ENCODE measurements at places on chromosomes 12 and 14. TPM values are rescaled to one million over a fixed set of nuclear protein-coding genes. Genes with fewer than 3 reads are reported as not detected.

The DAO gene
- total RNA-seq = 0.41 TPM

The CLEC4D gene
- total RNA-seq = 0.41 TPM

The NR2C1 gene
- total RNA-seq = 31.1 TPM

The CPNE6 gene
- 0.19 TPM for total RNA-seq

The RNASE3 gene
- 0.38 TPM for total RNA-seq

The MMP17 gene
- total RNA-seq = 3.2 TPM

The KRT3 gene
- total RNA-seq = not detected

The A2M gene
- 971 TPM for total RNA-seq

The EGLN3 gene
- 22.5 TPM for total RNA-seq

The KRT71 gene
- total RNA-seq = not detected

The RIPK3 gene
- total RNA-seq = 19.5 TPM

The SDR9C7 gene
- total RNA-seq = not detected

The OVCH1 gene
- 0.35 TPM for total RNA-seq

DNA sequence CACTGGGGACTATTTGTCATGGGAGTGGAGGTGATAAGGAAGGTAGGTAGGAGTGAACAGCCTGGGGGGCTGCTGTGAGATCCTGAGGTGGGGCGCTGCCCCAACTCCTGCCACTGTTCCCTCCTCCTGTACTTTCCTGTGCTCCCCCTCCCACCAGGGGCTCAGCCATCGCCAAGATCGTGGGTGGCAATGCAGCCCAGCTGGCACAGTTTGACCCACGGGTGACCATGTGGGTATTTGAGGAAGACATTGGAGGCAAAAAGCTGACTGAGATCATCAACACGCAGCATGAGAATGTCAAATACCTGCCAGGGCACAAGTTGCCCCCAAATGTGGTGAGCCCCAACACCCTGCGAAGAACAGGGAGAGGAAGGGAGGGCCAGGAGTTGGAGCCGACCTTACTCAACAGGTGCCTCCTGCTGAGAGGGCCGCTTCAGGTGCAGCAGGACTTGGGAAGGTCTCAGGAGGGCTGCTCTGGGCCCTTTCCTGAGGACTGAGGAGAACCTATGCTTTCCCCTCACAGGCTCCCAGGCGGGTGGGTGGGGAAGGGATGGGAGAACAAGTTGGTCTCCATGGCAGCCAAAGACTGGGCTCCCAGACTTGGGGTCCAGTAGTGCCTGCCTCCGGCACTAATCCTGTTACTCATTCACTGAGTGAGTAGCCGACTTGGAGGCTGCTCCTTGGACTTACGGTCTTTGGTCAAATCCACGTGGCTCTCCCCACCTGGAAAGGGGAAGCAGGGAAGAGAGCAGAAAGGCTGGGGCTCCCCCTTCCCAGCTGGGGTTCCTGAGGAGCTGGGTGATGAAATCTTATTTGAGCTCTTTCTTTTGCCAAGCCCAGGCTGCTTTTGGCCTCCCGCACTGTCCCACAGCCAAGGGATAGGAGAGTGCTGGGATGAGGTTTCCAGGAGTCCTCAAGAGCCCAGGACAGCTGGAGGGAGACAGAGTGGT, 884 bp downstream of the GPD1 start:
- H3K36me3 ChIP-seq = no peaks in the 10 kb centered on the region
- H3K4me3 ChIP-seq = peak overlapping the region; percentile 67
- no peaks in the 10 kb centered on the region for H3K4me1 ChIP-seq
- H3K27ac ChIP-seq = peak overlapping the region; percentile 77
- DNase-seq = no peak

DNA sequence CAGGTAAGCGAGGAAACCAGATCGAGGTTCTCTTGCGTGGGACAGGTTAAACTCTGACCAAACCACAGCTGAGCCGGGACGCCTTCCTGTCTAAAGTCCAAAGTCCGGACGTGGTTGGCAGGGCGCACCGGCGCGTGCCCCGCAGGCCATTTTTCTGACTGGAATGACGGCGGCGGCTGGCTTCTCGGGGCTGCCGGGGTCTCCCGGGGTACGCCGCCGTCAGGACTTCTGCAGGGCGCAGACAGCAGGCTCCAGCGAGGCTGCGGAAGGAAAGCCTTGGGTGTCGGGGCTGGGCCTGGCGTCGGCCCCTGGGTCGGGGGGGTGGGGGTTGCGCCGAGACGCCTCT, 32.8 kb downstream of the MIA2 start:
- H3K27ac ChIP-seq = peak overlapping the region; percentile 99
- H3K4me3 ChIP-seq = peak overlapping the region; percentile 87
- H3K27me3 ChIP-seq = no peaks in the 10 kb centered on the region
- peaks cover 4% of the 10 kb centered on the region for H3K4me1 ChIP-seq
- peak; percentile 85 for DNase-seq

DNA sequence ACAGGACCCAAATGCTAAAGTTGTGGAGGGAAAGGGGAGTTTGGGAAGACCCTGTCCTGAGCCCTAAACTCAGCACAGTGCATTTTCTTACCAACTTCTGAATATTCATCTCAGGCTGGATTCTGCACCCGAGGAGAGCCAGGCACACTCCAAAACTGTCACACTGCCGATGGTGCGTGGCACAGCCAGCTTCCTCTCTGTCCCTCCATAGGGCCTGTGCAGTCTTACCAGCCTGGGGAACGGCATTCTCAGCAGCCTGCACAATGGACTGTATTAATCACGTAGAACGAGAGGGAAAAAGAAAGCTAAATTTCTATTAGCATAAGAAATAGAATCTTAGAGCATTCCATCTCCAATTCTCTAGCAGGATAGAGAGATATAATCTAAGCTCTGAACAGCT, 71.3 kb upstream of the GPATCH2L start:
- H3K4me1 ChIP-seq = peaks cover 3% of the 10 kb centered on the region
- H3K27ac ChIP-seq = no peak overlapping the region
- DNase-seq = no peak
- no peak overlapping the region for H3K4me3 ChIP-seq
- peaks cover 4% of the 10 kb centered on the region for H3K36me3 ChIP-seq

- H3K36me3 ChIP-seq = no peaks in the 10 kb centered on the region
- H3K4me1 ChIP-seq = no peaks in the 10 kb centered on the region
- H3K4me3 ChIP-seq = no peak overlapping the region
- H3K27me3 ChIP-seq = no peaks in the 10 kb centered on the region
Observed at GRCh38 chr14:62015243-62015642, 253.0 kb downstream of the SNAPC1 start.

DNA sequence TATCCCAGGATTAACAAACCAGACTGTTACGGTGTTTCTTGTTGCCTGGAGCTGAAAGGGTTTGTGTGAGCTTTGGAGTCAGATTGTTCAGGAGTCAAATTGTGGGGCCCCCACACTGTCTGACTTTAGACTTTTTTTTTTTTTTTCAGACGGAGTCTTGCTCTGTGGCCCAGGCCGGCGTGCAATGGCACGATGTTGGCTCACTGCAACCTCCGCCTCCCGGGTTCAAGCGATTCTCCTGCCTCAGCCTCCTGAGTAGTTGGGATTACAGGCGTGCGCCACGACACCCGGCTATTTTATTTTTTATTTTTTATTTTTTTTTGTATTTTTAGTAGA, 847 bp downstream of the TSFM start:
- no peak for DNase-seq
- peaks cover 16% of the 10 kb centered on the region for H3K36me3 ChIP-seq
- peaks cover 33% of the 10 kb centered on the region for H3K4me1 ChIP-seq
- H3K4me3 ChIP-seq = peak overlapping the region; percentile 99

DNA sequence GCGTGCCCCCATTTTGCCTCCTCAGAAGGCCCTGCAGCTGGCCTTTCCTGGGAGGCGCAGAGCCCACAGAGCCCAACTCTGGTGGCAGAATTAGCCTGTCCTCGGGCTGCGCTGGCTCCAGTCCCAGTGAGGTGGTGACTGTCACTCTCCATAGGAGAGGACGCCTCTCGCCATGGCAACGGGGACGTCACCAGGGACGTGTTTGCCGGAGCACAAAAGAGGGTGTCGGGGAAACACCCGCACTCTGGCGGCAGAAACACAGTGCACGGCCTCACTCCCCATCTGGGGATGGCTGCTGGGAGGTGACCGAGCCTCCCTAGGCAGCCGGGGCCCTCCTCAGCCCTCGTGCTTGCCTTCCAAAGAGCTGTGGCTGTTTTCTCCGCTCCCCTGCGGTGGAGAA, 50.2 kb upstream of the NCOR2 start:
- H3K36me3 ChIP-seq = no peaks in the 10 kb centered on the region
- H3K4me1 ChIP-seq = no peaks in the 10 kb centered on the region
- DNase-seq = no peak
- no peaks in the 10 kb centered on the region for H3K27me3 ChIP-seq
- H3K27ac ChIP-seq = no peak overlapping the region
- H3K4me3 ChIP-seq = no peak overlapping the region

GRCh38 chr12:57575771-57576612, 15.0 kb upstream of the PIP4K2C start:
- no peak overlapping the region for H3K27ac ChIP-seq
- H3K4me3 ChIP-seq = no peak overlapping the region
- no peaks in the 10 kb centered on the region for H3K4me1 ChIP-seq
- H3K36me3 ChIP-seq = no peaks in the 10 kb centered on the region

- H3K27me3 ChIP-seq = no peaks in the 10 kb centered on the region
- no peak overlapping the region for H3K27ac ChIP-seq
- no peaks in the 10 kb centered on the region for H3K4me1 ChIP-seq
- no peaks in the 10 kb centered on the region for H3K36me3 ChIP-seq
- no peak overlapping the region for H3K4me3 ChIP-seq
- DNase-seq = no peak
Observed at GRCh38 chr12:68139001-68139400, 20.5 kb downstream of the IFNG start.

- H3K27me3 ChIP-seq = no peaks in the 10 kb centered on the region
- H3K4me1 ChIP-seq = no peaks in the 10 kb centered on the region
- DNase-seq = no peak
- peaks cover 6% of the 10 kb centered on the region for H3K36me3 ChIP-seq
Observed at GRCh38 chr12:112146123-112146522, 20.8 kb downstream of the TRAFD1 start.

GRCh38 chr14:43475757-43476156, 1031.3 kb downstream of the FSCB start:
- no peak overlapping the region for H3K27ac ChIP-seq
- no peak for DNase-seq
- no peaks in the 10 kb centered on the region for H3K36me3 ChIP-seq

GRCh38 chr14:20346713-20347112, 3.3 kb downstream of the PARP2 start:
- H3K36me3 ChIP-seq = peaks cover 9% of the 10 kb centered on the region
- H3K4me3 ChIP-seq = no peak overlapping the region
- no peaks in the 10 kb centered on the region for H3K27me3 ChIP-seq
- peaks cover 3% of the 10 kb centered on the region for H3K4me1 ChIP-seq
- DNase-seq = no peak

- no peaks in the 10 kb centered on the region for H3K27me3 ChIP-seq
- no peaks in the 10 kb centered on the region for H3K4me1 ChIP-seq
- H3K4me3 ChIP-seq = no peak overlapping the region
- no peak overlapping the region for H3K27ac ChIP-seq
- no peaks in the 10 kb centered on the region for H3K36me3 ChIP-seq
- no peak for DNase-seq
Observed at GRCh38 chr12:54879579-54879978, 25.3 kb downstream of the MUCL1 start.

- no peak overlapping the region for H3K27ac ChIP-seq
- DNase-seq = no peak
- H3K27me3 ChIP-seq = no peaks in the 10 kb centered on the region
- no peaks in the 10 kb centered on the region for H3K36me3 ChIP-seq
Observed at GRCh38 chr12:78977304-78977867, 112.8 kb downstream of the SYT1 start.

GRCh38 chr12:111138016-111138415, 217.6 kb upstream of the MYL2 start:
- no peak for DNase-seq
- H3K27ac ChIP-seq = no peak overlapping the region
- H3K36me3 ChIP-seq = no peaks in the 10 kb centered on the region
- no peaks in the 10 kb centered on the region for H3K27me3 ChIP-seq
- H3K4me3 ChIP-seq = no peak overlapping the region

DNA sequence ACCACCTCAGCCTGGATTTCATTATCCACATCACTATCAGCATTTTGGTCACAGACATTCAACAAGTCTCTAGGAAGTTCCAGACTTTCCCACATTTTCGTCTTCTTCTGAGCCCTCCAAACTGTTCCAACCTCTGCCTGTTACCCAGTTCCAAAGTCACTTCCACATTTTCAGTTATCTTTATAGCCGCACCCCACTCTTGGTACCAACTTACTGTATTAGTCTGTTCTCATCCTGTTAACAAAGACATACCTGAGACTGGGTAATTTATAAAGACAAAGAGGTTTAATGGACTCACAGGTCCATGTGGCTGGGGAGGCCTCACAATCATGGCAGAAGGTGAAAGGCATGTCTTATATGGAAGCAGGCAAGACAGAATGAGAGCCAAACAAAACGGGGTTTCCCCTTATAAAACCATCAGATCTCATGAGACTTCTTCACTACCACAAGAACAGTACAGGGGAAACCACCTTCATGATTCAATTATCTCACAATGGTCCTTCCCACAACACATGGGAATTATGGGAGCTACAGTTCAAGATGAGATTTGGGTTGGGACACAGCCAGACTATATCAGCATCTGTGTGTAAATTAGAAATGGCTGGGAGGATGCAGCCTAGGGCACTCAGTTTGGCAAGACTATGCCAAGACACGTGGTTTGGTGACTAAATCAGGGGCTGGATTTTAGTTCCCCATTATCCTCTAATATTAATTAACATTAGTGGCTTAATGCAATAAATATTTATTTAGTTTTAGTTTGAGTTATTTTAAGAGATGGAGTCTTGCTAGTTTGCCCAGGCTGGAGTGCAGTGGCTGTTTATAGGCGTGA, 16.2 kb upstream of the FUT8 start:
- H3K4me1 ChIP-seq = no peaks in the 10 kb centered on the region
- H3K4me3 ChIP-seq = no peak overlapping the region
- no peak overlapping the region for H3K27ac ChIP-seq
- no peaks in the 10 kb centered on the region for H3K36me3 ChIP-seq
- no peaks in the 10 kb centered on the region for H3K27me3 ChIP-seq

DNA sequence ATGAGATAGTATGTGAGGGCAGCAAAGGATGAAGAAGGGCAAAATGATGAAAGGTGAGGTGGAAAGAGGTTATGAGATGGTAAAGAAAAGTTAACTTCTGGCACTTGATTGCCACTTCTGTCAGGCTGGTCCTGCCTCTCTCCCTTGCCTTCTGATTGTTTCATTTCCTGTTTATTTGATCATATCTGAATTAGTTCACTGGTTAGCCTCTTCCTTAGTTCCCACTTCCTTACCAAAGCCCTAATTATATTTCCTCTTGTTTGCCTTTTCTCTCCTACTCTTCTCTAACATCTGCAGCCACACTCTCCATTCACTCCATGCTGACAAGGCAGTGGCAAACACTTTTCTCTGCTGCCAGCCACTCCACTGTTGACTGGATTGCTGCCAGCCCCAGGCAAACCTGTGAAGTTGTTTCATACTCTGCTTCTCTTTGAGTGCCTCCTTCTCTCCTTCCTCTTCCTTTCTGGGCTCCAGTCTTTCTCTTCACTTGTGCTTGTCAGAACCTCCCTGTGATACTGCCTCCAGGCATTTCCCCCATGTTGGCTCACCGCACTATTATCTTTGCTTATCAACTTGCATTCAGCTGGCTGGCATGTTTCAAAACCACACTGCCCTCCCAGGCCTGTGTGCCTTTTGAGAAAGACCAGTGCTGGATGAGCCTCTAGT, 8.1 kb downstream of the PNP start:
- no peak for DNase-seq
- no peaks in the 10 kb centered on the region for H3K27me3 ChIP-seq
- H3K36me3 ChIP-seq = peaks cover 37% of the 10 kb centered on the region
- no peak overlapping the region for H3K4me3 ChIP-seq
- H3K4me1 ChIP-seq = peaks cover 11% of the 10 kb centered on the region

All from kidney (tissue), 22 donors.